Inflammatory macrophage treated with lipopolysaccharide for 1 hour (primary cell): ENCODE measurements at places on chromosomes 1 and 21.

DNA sequence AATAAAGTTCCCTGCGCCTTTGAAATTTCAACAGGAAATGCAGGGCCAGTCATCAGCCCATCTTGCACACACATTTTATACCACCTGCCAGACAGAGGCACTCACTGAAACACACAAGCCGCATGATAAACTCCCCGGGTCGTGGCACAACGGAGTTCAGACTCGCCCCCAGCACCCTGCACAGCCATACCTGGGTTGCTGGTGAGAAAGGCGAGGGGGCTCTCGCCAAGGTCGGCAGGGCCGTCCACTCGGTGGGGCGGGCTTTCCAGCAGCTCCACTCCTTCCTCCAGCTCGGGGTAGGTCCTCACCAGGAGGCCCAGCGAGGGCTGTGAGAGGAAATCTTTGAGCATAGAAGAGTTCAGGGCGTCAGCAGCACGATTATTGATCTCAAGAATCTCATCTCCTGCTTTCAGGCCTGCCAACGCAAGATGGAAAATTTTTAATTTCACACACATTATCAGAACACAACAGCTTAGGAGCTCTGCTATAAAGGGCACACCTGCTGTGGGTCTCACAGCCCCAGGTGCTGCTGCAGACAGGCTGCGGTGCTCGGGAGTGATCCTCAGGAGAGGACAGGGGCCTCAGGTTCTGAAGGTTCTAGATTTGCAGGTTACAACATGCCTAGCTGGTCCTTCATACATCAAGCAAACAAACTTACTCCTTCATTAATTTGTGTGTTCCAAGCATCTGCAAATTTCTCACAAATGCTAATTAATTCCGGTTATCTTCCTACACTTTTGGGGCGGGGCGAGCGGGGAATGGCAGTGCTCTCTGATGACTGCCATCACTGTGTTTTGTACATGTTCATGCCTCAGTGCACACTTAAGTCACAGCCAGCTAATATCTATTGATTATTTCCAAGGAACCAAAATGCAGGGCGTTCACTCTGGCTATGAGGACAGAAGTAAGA, 144.2 kb upstream of the KRTAP19-8 start:
- no peak for DNase-seq

DNA sequence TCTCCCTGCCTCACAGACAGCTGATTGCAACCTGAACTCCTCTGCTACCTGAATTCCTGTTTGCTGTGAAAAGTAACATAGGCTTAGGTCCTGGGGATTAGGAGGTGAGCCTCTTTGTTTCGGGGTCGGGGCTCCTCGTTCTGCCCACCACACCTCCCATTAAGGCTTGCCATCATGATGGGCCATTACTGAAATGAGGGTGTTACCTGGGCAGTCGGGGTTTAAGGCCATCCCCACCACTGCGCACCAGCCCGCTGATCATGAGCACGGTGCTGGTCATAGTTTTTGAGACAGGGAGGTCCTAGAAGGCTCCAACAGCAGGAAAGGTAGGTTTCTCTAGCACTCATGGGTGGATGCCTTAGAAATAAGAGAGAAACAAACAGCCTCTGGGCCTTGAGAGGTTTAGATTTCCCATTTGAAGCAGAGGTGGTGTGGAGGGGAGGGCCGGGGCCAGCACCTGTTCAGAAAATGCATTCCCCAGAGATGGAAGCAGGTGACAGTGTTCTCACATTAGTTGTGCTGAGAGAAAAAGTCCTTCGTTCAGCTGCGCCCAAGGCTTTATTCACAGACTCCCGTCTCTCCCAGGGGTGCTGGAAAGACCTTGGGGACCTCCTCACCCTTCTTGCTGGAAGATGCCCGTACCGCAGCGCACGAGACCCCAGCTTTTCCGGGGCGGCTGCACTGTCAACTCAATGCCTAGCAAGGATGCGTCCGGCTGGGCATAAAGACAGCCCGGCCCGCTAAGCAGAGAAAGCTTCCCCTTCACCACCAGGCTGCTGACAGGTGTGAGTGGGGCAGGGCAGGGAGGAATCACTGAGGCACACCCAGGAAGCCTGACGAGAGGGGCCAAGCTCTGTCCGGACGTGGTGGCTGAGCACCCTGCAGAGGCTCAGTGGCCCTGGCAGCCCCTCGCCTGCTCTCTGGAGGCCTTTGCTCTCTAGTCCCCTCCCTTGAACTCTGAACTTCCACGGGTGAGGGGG, 125.5 kb downstream of the PGBD5 start:
- DNase-seq = no peak

- no peak for DNase-seq
Measured at GRCh38 chr1:245099401-245099800, 55.4 kb upstream of the KIF26B start.

GRCh38 chr1:12617901-12618660, at the start of gene DHRS3:
TSS of gene DHRS3 (minus strand) at chr1:12618210. CDS start at chr1:12617348, 862 bp downstream.
- peak; percentile 54 for DNase-seq

GRCh38 chr1:12087797-12088314, 24.8 kb downstream of the TNFRSF8 start:
- peak; percentile 93 for DNase-seq
